ENCODE measurements at places on chromosomes 3 and 15.

GRCh38 chr3:152398495-152398894, 129.8 kb downstream of the MBNL1 start:
- no peak for DNase-seq

GRCh38 chr3:172546105-172546504, 22.9 kb upstream of the TNFSF10 start:
- no peak for DNase-seq

- no peak for DNase-seq
Measured at GRCh38 chr3:188959013-188959412, 212.8 kb upstream of the TPRG1 start.

DNA sequence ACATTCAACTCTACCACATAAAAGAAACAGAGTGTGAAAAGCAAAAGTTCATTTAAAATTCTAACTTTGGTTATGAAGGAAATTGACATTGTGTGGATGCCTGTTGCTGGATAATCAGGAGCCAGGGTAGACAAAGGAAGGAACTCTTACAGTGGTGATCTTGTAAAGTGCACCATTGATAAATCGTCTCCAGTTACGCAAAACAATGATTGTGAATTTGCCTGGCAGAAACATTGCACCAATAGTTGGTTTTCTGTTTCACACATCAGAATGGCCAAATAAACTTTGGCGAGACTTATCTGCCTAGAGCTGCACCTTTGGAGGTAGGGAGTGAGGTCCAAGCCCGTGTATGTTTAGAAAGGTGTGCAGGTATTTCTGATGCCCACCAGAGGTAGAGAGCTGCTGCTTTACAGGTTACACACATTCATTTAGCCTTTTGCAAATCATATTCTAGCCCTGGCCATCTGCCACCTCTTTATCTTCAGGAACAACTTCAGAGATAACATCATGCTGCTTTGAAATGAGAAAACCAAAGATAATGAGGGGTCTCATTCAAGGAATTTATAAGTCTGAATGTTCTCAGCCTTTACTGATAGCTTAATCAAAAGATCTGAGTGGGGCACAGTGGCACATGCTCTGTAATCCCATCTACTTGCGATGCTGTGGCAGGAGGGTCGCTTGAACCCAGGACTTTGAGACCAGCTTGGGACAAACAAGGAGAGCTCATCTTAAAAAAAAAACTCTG, 47.4 kb upstream of the P3H2 start:
- DNase-seq = no peak

GRCh38 chr15:97545799-97546198, 414.7 kb upstream of the ARRDC4 start:
- no peak for DNase-seq

DNA sequence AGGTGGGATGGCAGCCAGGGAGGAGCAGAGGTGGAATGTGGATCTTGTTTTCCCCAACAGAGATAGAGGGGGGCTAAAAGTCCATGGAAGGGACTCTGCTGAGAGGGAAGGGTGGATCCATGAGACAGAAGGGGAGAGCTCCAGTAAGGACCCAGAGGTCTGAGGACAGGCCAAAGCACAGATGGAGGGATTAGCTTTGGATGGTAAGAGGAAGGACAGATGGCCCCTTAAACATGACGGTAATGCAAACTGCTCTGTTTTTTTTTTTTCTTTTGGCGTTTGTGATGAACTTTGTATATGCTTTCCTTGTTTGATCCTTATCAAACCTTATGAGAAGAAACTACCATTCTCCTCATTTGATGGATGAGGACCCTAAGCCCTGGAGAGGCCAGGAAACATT, 96.2 kb downstream of the IGF1R start:
- DNase-seq = no peak

GRCh38 chr3:9061634-9062033, 98.4 kb upstream of the RAD18 start:
- no peak for DNase-seq

- no peak for DNase-seq
Measured at GRCh38 chr3:109863701-109864100, 526.4 kb upstream of the DPPA4 start.

DNA sequence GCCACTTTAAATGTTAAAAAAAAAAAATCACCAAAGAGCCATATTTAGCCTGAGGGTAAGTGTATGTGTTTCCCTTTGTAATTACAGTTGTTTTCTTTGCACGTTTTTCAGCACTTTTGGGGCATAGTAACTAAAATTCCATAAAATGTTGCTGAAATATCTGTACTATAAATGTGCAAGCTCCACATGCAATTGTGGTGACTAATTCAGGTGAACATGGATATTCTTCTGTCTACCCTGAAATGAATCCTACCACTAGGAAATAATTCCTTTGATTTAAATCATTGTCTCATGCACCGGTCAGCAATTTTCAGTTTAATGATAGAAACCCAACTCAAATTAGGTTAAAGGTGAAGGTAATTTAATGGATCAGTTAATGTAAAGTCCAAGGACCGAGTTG, 13.1 kb upstream of the TFG start:
- no peak for DNase-seq

DNA sequence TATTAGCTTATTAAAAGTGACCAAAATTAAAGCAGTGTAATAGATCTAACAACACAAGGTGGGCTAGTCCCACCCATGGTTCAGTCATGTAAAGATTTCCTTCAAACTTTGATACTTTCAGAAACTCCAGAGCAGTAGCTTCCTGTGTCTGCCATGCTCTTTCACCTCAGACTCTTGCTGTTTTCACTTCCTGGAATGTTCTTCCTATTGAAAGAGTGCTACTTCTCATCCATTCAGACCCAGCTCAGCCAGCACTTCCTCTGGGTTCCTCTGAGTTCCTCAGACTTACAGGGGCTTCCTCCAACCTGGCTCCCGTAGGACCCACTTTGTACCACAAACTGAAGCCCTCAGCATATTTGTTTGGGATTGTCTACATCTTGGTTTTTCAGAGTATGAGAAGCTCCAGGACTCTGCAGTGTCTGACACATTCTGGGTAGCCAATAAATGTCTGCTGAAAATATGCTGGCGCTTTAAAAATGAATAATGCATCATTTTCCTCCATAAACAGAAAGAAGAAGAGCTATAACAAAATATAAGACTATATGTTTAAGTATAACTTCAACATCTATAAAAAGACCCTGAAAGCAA, 18.0 kb downstream of the NCEH1 start:
- no peak for DNase-seq

- no peak for DNase-seq
Measured at GRCh38 chr15:100766243-100767000, 113.2 kb upstream of the ALDH1A3 start.

- DNase-seq = no peak
Measured at GRCh38 chr3:94294806-94295205, 231.9 kb downstream of the NSUN3 start.

GRCh38 chr3:133711013-133711412, 35.2 kb upstream of the TF start:
- no peak for DNase-seq

GRCh38 chr3:43910750-43911149, 220.0 kb downstream of the ABHD5 start:
- DNase-seq = no peak

DNA sequence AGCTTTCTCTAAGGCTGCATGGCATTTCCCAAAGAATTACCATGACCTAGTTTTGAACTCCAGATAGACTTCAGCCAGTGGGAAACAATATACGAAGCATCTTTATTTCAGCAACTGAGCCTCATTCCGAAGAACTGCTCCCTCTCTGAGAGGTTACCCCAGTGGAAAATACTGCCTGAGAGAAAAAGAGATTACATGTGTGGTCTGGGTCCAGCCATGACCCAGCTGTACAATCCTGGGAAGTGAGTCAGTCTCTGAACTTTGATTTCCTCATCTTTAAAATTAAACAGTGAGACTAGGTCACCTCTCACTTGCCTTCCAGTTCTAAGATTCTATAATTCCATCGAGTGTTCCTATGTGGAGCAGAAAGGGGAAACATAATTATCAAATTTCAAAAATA, 42.4 kb downstream of the TNIK start:
- no peak for DNase-seq

DNA sequence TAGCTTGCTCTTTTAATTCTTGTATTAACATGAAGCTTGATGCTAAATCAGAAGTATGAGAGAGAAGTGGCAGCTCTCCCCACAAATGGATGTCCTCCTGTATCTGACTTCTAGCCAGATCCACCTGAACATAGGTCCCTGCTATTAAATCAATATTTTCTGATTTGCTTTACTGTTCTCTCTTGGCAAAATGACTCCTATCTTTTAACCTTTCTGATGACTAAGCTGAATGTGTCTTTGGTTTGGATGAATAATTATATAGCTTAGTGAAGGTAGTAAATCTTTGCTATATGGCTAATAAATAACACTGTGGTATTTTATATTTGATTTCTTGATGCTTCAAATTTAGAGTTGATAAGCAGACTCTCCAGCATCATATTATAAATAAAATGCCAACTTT, 28.3 kb upstream of the ARL14 start:
- DNase-seq = no peak

- DNase-seq = no peak
Measured at GRCh38 chr3:46881596-46882376, 4.3 kb downstream of the PTH1R start.

- DNase-seq = no peak
Measured at GRCh38 chr15:90025489-90026033, 24.4 kb downstream of the ZNF710 start.

- no peak for DNase-seq
Measured at GRCh38 chr15:43218908-43219706, 1.7 kb downstream of the EPB42 start.

DNA sequence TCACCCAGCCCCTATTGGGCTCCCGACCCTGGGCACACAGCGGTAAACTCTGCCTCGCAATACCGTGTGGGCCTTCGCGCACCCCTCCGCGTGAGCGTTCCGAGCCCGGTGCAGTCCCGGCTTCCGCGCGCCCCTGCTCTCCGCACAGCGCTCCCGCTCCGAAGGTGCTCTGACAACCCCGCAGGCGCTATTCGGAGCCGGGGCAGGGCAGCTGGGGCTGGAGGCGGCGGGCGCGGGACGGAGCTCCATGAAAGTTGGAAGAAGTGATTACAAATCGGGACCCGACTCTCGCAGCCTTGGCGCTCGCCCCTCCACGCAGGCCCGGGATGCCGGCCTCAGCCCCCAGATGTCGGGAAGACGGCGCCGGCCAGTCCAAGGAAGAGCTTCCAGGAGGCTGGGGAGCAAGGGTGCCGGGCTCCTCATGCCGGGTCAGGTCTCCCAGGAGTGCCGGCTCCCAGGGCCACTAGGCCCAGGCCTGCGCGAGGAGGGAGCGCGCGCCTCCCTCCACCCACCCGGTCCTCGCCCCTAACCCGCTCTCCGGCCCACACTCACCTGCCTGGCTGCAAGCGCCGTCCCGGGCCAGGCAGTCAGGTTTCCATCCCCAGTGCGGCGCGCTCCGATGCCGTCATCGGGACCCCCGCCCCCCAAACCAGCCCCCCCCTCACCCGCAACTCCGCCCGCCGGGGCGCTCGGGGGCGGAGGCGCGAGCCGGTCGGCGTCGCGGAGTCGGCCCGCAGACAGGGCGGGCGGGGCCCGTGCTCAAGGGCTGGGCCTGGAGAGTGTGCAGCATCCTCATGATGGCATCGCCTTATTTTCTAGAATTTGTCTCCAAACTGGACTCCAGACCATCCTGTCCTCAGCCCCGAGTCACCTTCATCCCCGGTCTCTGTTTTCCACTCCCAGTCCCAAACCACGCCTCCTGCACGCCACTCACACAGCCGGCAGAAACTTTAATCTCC, at the start of gene KIF7:
KIF7 (minus strand) TSS at position 621 of the 959 bp plus-strand sequence. CDS start 2,537 bp downstream, outside the sequence.
- no peak for DNase-seq

GRCh38 chr3:117526470-117527079, 817.0 kb downstream of the TUSC7 start:
- DNase-seq = no peak

DNA sequence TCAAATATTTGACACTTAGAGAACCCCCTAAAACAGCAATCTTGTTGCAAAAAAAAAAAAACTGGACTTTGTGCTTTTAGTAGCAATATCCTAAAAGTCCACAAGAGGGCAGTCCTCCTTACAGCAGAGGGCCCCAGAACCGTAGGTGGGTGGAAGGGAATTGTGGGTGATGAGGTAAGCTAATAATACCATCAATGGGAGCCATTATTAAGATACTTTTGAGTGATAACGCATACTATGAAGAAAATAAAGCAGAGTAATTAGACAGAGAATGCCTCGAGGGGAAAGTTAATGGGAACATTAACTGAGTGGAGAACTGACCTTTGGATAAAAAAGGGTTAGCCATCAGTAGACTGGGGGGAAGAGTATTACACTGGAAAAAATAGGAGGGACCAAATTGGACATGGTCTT, 229.9 kb downstream of the THRB start:
- no peak for DNase-seq

GRCh38 chr3:158802409-158803268, 785 bp downstream of the MFSD1 start:
- no peak for DNase-seq
